ENCODE measurements at places on chromosomes 5 and 9.
A peak's percentile ranks its signal among the peaks of the same experiment; 100 is the strongest.

GRCh38 chr9:138033950-138034349, 156.4 kb downstream of the CACNA1B start:
- no peak for DNase-seq

DNA sequence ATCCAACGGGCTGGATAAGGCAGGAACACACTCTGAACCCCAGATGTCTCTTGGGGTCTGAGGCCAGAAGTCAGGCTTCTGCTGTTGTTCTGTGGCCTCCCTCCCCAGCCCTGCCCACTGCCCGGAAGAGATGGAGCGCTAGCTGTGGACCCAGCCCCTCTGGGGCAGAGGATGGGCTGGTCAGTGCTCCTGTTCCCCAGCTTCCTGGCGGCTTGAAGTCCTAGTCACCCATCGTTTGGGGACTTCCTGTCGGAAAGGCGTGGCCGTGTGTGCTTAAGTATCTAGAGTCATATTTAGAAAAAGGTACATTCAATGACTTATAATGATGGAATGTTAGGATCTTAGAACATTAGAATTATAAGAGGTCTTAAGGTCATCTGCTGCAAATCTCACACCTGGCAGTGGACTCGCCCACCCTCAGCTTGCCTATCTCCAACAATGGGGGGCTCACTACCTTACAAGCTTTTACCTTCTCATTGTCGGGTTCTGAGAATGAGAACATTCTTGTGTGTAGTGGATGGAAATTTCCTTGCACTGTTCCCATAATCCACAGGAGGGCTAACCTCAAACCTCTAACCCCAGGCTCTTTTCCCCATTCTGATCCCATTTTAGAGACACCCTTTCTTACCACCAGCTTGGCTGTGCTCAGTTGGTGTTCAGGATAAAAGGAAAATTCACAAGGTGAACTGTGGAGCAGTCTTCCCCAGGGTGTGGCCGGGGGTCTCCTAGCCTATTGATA, 13.4 kb upstream of the AIF1L start:
- DNase-seq = no peak

GRCh38 chr5:124457901-124458300, 288.5 kb downstream of the ZNF608 start:
- DNase-seq = no peak

DNA sequence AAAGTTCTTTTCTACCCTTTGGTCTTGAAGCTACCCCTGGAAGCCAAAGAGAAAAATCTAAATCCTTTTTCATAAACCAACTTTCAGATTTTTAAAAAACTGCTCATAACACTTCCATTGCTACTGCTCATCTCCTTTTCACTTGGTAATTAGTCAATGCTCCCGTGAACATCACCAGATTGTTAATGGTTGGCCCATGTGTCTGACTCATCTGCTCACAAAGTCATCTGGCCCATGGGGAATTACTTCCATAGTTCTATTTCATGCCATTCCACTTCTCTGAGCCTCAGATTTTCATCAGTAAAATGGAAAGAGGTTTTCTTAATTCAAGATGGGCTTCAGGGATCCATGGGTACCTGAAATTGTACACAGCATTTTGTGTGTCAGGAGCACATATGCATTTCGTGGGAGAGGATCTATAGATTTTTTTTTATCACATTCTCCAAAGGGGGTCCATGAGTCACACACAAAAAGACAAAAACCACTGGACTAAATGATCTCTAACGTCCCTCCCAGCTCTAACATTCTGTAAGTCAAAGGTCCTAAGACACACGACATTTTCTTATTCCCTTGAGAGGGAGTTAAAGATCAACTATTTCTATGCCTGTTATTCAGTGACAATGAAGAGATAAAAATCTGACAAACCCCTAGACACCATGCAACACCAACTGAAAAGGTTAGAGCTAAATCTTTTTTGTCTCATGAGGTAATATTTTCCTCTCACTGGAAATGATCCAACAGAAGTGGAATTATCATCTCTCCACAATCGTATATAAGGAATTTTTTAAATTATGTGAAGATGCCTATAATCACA, 75.4 kb downstream of the TEX10 start:
- no peak for DNase-seq

DNA sequence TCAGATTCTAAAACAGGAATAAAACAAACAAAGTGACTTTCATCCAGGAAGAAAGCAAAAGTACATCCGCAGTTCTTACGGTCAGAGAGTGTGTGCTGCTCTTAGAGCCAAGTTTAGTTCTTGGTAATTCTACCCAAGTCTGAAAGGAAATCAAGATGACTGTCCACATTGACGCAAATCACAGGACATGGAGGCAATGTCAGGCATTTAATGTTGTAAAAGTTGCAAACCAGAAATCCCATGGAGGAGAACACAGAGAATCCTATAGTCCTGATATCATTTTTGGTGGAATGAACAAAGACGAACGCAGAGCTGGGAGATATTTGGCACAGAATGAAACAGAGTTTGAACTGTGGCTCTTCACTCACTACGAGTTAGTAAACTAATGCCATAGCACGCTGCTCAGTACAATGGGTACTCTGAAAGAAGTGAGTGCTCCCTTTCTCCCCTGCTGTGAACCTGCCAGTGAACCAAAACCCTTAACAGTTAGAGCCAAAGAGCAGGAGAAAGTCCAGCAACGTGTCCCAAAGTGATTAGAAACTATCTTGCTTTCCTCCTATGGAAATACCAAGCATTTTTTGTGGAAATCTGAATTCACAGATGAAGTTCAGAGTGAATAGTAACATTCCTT, 74.3 kb downstream of the MUSK start:
- DNase-seq = peak; percentile 24

DNA sequence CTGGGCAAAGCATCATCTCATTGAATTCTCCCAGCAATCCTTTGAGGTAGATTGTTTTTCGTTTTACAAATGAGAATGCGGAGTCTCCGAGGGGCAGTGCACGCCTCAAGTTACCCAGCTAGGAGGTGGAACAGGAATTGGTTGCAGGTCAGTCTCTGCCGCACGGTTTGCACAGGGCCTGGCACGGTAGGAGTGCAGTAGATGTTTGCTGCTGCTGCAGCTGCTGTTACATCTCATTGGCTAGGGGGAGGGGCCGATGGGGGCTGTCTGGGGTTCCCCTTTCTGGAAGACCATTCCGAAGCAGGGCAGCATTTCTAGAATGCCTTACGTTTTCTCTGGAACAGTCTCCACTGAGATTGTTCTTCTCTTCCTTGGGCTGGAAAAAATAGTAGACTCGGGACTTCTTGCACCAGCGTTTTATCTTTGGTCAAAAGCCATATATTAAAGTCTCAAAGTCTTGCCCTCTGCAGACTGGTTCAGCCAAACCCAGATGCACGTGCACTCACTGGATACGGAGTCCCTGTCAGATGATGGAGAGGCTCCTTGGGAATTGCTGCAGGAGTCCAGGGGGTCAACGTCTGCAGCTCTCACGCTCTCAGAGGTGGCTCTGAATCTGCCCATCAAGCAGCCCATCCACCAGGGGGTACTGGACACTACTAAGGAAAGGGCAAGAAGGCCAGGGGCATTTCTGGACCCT, 1.2 kb downstream of the USP20 start:
- DNase-seq = no peak

GRCh38 chr5:96633820-96634219, 28.4 kb upstream of the CAST start:
- DNase-seq = no peak

GRCh38 chr5:81838307-81838906, 87.5 kb upstream of the SSBP2 start:
- DNase-seq = no peak

DNA sequence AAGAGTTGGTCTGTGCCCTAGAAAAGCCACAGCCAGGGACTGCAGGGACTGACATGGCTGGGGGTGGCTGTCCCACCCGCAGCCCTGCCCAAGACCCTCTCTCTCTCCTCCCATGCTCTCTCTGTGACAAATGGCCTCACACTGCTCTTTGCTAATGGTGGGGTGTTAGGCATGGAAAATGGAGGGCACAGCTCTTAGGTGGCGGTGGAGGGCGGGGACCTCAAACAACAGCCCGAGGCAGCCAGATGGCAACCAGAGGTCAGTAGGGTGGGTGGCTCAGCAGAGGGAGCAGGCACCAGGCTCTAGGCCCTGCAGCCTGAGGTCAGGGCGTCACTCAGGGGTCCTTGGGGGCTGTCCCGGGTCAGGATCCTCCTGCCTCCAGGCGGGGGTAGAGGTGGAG, 73.9 kb upstream of the DAB2IP start:
- DNase-seq = no peak
